Non-pigmented ciliary epithelial cell (primary cell): ENCODE measurements at places on chromosomes 4 and X.

DNA sequence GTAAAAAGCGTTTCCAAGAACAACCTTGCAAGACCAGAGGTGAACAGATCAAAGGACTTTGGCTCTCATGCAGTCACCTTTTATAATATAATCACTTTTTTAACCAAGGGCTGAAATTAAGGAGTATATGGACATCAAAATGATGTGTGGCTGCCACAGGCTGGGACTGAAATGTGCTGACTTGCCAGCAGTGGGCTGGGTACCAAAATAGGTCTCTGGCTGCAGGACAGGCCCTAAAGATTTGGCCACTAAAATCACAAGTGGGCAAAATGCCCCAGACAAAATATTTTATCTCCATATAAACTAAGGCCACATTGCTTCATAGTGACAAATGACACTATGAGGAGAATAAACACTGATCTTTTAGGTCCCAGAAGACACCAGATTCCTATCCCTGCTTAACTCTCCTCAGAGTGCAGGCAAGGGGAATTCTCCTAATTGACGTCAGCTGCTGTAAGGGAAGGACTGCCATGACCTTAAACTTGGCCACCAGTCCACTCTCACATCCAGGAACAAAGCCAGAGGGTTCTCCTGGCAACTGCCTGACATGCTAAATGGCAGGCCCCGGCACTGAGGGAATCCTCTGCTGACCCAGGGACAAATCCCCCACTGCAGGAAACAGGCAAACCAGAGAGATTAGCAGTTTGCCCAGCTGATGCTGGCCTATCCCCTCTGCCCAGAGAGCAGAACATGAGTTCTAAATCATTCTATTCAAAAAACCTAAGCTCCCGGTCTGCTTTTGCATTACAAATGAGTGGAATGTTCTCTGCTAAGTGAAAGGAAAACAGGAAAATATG, 155.8 kb downstream of the PPP3CA start:
- no peak for DNase-seq

- no peak for DNase-seq
These were observed 1528.3 kb downstream of the RPA4 start for GRCh38 chrX:98412058-98412457.

DNA sequence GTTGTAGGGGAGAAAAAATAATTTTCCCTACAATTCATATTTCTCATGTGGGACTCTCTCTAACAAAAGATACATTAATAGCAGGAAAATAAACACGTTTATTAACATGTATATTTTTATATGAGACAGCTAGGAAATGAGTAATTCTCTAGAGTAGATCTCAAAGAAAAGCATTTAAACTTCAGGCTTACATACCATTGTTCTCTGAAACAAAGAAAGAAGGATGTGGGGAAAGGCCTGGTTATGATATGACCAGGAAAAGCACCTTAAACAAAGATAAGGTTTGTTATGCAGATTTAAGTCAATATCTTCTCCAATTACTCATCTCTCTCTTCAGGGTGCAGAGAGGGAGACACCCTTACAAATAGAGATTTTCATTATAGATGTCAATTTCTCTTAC, 131.3 kb downstream of the SLC7A11 start:
- no peak for DNase-seq

GRCh38 chrX:150828785-150829184, 69.7 kb downstream of the CD99L2 start:
- no peak for DNase-seq

GRCh38 chrX:47239199-47239598, 6.4 kb downstream of the USP11 start:
- no peak for DNase-seq

DNA sequence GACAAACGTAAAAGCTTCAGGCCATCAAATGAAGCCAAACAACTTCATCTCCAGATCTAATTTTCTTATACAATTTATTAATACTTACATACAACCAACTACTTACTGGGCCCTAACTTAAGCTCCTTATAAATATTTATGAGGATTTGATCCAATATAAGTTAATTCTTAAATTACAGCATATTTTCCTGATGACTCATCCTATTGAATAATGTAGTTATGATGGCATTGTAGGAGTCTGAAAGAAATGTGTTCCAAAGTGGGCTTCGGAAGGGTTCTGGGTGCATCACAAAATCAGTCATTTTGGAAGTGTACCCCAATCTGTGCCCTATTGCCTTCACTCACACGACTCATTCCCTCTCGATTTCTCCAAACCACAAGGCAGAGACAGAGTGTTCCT, 455.1 kb upstream of the CTSO start:
- no peak for DNase-seq

DNA sequence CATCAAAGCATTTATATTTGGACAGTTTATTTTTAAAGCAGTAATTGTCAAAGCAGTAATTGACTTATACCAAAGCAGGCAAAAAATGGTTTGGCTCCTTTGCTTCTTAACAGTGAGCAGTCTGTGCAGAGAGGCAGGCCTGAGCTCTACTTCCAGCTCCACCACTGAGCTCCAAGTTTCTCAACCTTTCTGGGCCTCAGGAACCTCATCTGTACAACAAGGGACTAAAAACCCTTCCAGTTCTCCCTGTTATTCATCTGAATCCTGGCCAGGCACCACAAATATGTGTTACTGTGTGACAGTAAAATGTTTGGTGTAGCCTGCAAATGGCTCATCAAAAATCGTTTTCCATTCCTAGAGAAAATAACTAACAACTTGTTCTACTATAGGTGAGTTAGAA, 88.7 kb upstream of the TTC29 start:
- no peak for DNase-seq

GRCh38 chr4:157217708-157218107, 2.8 kb upstream of the GRIA2 start:
- DNase-seq, result no peak

- no peak for DNase-seq
These were observed 19.1 kb upstream of the MECP2 start for GRCh38 chrX:154116426-154117211.

- no peak for DNase-seq
These were observed 331.5 kb downstream of the NKX6-1 start for GRCh38 chr4:84167564-84167963.

DNA sequence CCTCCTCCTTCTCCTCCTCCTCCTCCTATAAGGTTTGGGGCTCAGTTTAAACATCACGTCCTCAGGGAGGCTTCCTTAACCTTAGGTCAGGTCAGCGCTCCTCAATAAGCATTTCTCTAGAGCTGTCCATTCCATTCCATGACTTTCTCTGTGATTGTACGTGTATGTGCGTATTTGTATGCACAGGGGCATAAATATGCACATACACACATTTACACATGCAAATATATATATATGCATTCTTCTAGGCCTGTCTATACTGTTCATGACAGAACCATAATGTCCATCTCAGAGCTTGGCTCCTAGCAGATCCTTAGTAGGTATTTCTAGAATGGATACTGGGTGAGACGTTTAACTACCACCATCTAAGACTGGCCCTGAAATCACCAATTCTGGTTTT, 258.6 kb downstream of the STIM2 start:
- DNase-seq, result no peak

- no peak for DNase-seq
These were observed 8.5 kb upstream of the TMPRSS11D start for GRCh38 chr4:67892253-67892652.
